ENCODE measurements at places on chromosomes 6 and 20.

- DNase-seq: no peak
These were observed 262.9 kb downstream of the SOX4 start for GRCh38 chr6:21856456-21856825.

- DNase-seq: no peak
These were observed 53.6 kb downstream of the MDGA1 start for GRCh38 chr6:37643851-37644672.

GRCh38 chr6:115865914-115866313, 194.8 kb downstream of the FRK start:
- DNase-seq: no peak

- DNase-seq: no peak
These were observed 429.0 kb upstream of the NRSN1 start for GRCh38 chr6:23696992-23697391.

DNA sequence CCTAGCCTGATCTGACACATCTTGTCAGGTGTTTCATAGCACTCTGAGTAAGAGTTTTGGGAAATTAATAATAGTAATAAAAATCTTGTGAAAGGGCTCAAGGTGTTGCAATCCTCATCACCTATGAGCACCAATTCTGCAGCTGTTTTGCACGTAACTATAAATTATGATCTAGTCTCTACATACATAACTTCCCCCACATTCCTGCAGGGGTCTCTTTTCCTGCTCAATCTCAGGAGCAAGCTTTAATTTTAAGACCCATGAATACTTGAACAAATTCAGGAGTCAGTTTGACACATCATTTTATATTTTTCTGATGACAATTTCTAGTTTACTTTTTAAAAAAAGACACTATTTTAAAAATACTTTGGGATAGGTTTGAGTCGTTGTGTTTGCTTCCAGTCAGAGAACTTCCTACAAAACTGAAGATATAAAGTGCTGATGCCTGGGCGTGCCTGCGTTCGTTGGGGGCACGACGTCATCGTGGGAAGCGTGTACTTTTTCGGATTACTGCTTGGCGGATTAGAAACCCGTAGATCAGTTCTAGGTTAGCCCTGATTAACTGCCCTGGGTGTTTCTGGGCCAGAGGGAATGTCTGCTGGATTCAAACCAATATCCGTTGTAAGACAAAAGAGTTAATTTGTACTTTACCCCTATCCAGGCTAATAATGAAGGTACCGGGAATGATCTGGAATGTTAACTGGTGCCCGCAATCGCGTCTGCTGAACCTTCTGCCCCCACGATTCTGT, 1.0 kb upstream of the E2F3 start:
- DNase-seq: peak; percentile 6

GRCh38 chr6:85418059-85418458, 31.8 kb upstream of the NT5E start:
- DNase-seq: no peak

GRCh38 chr6:114164207-114164606, 178.6 kb downstream of the HS3ST5 start:
- no peak for DNase-seq

- DNase-seq: no peak
These were observed 515.6 kb downstream of the KIF16B start for GRCh38 chr20:16057651-16058050.

Data from left renal pelvis (tissue), 4 donors.